ENCODE measurements at places on chromosomes 7 and 10.

DNA sequence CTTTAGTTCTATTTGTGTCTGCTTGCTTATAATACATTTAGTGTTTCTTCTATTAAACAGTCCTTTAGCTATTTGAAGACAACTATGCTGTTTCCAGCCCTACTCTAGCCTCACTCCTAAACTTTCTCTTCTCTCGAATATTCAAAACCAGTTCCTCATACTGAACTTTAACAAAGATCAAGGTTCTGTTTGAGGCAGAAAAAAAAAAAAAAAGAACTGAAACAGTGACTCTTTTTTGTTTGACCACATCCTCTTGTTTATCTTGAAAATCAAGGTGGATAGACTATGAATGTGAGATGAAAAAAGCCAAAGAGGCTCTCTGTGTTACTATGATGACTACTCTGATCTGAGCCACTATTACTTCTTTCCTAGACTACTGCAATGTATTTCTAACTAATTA, 154.3 kb downstream of the ZNF365 start:
- DNase-seq, result no peak

DNA sequence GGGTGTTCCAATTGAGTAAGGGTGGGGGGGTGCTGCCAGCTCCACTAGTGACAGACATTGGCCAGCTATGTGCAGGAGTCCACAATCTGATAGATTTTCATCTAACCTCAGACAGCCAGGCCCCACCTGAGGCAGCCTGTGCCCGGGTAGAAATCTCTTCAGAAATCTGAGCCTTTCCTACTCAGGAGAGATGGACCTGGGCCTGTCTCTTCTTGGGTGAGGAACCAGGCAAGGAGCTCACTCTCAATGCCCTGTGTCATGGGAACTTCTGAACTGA, 86.9 kb downstream of the UBE2H start:
- no peak for DNase-seq

- no peak for DNase-seq
Observed at GRCh38 chr7:44172352-44172751, 16.9 kb downstream of the GCK start.

GRCh38 chr10:30455816-30456215, 21.8 kb downstream of the MAP3K8 start:
- DNase-seq, result no peak

DNA sequence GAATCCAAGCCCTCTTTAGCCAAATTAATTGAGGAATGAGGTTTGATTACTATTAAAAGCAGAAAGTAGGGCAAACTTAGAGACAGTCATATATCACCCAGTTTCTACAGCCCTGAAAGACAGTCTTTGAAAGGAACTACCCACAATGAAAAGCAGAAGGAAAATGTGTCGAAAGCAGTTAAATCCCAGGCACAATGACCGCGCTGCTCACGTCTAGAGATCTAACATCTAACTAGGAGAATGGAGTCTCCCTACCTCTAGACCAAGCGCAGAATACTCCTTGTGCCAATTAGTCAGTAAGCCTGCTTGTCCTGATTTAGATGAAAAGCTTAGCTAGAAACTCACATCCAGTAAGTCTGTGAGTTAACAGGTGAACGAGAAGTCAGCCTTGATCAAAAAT, 350.0 kb downstream of the FGFR2 start:
- no peak for DNase-seq

DNA sequence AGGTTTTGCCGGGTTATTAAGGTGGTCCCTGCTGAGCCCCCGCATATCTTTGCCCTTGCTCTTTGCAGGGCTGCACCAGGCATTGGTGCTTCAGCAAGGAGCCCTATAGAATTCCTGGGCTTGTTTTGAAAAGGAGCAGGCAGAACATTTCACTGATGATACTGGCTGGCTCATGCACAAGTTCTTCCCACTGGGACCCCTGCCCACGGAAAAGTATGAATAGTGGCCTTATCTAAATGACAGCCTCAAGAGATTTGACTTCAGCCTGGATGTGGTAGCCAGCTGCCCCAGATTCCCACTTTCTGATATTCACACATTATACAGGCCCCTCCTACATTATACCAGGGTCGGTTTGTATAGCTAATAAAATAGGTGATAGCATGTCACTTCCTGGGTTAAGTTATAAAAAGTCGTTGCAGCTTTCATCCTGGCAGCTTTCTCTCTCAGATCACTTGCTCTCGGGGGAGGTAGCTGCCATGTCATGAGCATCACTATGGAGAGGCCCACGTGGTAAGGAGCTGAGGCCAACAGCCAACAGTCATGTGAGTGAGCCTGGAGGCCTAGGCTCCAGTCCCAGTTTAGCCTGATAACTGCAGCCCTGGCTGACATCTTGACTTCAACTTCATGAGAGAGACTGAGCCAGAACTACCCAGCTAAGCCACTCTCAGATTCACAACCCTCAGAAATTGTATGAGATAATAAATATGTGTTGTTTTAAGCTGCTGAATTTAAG, 16.8 kb upstream of the CRTAC1 start:
- no peak for DNase-seq

- DNase-seq, result no peak
Observed at GRCh38 chr10:56881218-56881617, 520.2 kb upstream of the ZWINT start.

DNA sequence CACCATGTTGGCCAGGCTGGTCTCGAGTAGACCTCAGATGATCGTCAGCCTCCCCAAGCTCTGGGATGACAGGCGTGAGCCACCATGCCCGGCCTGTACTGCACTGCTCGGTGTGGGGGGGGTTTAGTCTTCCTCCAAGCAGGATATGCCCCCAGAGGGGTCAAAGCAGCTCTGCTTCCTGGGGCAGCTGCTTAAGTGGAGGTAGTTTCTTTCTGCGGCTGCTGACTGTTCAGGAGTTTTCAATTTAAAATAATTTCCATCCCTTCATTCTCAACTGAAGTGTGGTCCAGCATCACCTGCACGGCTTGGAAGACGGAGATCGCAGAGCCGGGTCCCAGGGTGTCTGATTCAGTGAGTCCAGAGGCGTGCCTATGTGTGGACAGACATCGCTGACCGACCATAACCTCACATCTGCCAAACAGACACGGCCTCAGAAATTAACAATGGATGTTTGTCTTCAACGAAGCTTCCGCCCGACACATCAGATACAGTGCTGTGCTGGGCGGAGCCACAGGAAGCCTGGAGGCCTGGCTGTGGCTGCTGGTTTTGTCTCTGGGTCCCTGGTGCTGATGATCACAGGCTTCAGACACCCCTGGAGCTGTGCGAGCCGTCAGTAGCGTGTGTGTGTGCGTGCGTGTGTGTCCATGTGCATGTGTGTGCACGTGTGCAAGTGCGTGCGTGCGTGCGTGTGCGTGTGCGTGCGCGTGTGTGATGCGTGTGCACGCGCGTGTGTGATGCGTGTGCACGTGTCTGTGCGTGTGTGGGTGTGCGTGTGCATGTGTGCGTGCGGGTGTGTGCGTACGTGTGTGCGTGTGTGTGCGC, 226.5 kb upstream of the PITRM1 start:
- no peak for DNase-seq

GRCh38 chr10:71075759-71076472, 136.5 kb upstream of the UNC5B start:
- DNase-seq, result no peak

DNA sequence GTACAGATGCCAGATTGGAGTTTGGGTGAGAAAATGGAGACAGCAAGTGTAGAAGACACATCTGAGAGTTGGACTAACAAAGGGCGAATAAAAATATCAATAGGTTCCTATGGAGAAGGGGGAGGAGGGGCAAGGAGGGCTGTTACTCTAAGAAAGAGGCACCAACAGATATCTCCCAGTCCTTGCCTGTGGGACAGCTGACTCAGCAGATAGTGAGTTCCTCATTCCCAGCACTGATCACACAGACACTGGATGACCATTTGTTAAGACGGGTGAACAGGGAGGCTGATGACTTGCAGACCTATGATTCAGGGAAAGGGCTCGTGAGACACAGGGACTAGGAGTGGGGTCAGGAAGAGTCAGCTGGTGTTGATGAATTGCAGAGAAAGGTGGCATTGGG, 5.7 kb upstream of the PRR15 start:
- no peak for DNase-seq

GRCh38 chr7:36404639-36405408, 15.2 kb downstream of the ANLN start:
- DNase-seq, result no peak

GRCh38 chr10:77541247-77541646, 96.4 kb downstream of the KCNMA1 start:
- DNase-seq, result no peak

DNA sequence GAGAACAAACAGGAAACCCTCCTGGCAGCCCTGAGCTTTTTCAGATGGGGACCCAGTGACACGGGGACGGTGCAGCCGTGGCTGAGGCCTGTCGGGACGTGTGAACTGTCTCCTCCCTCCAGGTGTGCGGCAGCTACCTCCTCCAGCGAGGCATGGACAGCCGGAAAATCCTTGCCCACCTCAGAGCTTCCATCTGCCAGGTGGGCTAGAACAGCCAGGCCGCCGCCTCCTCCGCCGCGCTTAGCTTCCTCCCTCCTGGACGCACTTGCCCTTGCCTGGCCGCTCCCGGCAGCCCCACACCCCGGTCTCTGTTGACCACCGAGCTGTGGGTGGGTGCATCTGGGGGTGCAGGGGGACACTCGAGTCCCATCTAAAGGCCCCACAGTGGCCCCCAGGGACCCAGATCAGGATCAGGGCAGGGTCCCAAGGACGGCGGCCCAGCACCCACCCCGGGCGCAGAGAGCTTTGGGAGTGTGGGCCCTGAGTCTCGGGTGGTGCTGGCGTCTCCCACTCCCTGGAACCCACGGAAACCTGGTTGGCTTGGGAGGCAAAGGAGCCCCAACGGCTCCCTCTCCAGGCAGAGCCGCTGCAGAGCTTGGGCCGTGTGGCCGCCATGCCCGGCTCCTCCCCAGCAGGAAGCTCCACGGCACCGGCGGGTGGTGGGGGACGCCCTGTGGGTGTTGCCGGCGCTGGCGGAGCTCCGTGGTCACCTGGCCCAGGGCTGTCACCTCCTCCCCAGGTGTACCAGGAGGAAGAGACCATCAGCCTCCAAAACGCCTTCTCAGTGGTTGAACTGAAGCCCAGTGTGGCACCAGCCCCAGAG, 32.9 kb upstream of the UTF1 start:
- no peak for DNase-seq

- no peak for DNase-seq
Observed at GRCh38 chr7:158742065-158742821, 37.6 kb upstream of the NCAPG2 start.

- DNase-seq, result no peak
Observed at GRCh38 chr7:20470726-20471125, 140.0 kb downstream of the ITGB8 start.

DNA sequence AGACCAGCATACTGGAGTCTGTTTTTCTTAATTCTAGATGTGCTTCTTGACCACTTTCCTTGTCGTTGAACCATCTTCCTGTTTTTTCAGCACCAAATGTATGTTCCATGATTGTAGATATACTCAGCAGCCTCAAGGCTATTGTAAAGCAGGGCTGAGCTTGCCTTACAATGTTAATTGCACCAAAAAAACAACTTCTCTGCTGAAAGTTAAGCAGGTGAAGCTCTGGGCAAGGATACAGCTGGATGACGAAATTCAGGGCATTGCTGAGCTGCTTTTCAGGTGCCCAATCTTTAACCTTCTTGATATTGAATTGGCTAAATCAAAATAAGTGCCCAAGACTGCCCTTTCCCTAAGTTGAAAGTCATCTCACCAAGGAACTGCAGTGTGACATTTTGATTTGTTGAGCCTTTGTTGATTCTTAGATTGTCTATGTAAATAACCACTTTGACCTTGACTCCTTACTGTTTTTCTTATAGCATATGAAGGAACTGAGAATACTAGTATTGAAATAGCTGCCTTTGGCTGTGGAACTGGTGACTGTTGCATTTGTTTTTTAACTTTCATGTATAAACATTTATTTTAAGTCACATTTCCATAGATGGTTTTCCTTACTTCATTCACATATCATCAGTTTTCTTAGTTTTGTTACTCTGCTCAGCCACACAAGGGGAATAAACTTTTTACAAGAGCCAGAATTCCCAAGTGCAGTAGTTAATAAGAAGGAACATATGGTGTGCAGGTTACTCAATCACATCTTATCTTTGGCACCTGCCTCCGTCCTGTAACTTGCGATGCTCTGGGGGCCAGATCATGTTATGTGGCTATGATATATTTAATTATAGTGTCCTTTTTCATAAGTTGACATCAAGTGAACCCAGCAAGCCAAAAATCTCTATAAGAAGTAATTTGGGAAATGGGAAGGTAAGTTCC, 3.1 kb downstream of the AHCYL2 start:
- DNase-seq, result no peak

GRCh38 chr10:16483241-16483917, 38.3 kb downstream of the C1QL3 start:
- no peak for DNase-seq

- DNase-seq, result peak; percentile 5
Observed at GRCh38 chr10:74585231-74586087, 240.9 kb upstream of the KAT6B start.

- DNase-seq, result no peak
Observed at GRCh38 chr7:135232720-135233119, 918 bp upstream of the STRA8 start.

- no peak for DNase-seq
Observed at GRCh38 chr10:126012485-126012884, 116.1 kb downstream of the FANK1 start.

DNA sequence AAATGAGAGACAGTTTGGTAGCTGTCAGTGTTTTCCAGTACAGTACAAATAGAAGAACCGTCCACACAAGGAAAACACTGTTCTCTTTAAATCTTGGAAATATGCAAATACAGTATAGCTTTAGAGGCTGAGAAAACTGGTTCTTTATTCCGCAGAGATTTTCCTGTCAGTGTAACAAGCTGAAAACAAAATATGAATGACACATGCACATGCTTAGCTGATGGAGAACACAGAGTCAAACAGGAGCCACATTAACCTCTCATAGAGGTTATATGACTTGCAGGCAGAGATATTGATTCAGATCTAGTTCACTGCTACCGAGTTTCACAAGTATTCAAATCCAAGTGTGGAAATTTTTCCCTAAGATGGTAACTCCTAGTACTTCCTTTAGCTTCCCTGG, 135.2 kb upstream of the C1QL3 start:
- no peak for DNase-seq

DNA sequence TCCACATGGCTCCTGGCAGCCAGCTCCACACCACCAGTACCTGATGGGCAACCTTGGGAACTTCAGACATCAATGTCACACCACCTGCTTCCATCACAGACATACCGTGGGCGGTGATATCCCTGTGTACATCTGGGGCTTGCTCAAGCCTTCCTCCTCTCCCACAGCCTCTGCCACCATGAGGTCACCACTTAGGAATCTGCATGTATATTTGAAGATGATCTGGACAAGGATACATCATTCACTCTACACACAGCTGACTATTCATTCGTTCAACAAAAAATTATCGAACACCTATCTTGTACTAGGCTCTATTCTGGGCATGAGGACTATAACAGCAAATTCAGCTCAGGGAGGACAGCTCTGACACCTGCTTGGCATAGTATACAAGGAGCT, 6.8 kb downstream of the DLG5 start:
- no peak for DNase-seq

- no peak for DNase-seq
Observed at GRCh38 chr7:44849259-44849884, 1.5 kb upstream of the H2AZ2 start.

GRCh38 chr7:151484971-151485707, 34.6 kb downstream of the RHEB start:
- DNase-seq, result no peak

GRCh38 chr10:92688927-92689662, 660 bp upstream of the HHEX start:
- DNase-seq, result no peak

All from activated naive CD4-positive, alpha-beta T cell (primary cell).